ENCODE measurements at places on chromosomes 12 and 14.

- DNase-seq = no peak
These were observed 192.6 kb downstream of the TTC6 start for GRCh38 chr14:37787879-37788494.

DNA sequence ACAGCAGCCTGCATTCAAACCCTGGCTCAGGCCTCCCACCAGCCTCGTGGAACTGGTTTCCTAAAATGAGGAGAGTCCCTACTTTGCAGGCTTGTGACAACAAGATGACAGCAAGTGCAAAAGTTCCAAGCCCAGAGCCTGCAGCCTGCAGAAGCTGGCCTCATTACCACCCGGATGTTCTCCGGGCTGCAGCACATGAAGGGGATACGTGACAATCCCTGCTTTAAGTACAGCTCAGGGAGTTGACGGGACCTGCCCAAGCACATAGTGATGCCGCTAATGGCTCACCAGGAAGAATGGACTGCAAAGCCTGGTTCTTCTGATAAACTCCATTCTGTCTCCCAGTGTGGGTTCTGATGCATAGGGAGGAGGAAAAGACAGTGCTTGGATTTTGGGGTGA is 15.0 kb downstream of the SSH1 start:
- DNase-seq = no peak

DNA sequence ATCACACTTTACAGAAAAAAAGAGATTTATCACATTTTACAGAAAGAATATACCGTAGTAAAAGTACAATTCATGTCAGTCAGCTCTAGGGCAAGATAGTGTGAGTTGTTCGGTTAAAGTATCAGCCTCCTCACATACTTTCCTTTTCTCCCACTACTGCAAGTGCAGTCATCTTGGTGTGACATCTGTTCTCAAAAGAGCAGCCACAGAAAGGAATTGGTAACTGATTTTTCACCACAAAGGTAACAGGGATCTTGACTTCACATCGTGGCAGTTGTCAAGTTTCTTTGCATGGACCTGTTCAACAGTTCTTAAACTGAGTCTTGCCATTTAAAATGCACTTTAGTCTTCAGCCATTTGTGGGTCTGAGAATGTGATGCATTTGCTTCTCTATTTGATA is 5.0 kb upstream of the E2F7 start:
- no peak for DNase-seq

DNA sequence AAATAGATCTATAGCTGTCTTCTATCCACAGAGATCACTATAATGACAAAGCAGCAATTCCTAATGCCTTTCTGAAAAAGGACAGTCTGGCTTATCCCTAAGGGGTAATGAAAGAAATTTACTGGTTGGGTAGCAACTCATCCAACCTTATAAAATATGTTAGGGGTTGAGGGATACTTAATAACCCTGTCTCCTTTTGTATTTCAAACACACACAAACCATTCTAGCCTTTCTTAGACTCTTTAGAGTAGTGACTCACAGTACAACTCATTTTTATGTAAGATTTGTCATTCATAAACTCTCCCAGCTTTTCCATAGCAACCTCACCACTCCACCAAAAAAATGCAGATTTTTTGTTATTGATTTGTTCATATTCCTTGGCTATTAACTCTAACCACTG is 167.9 kb downstream of the FSCB start:
- no peak for DNase-seq

DNA sequence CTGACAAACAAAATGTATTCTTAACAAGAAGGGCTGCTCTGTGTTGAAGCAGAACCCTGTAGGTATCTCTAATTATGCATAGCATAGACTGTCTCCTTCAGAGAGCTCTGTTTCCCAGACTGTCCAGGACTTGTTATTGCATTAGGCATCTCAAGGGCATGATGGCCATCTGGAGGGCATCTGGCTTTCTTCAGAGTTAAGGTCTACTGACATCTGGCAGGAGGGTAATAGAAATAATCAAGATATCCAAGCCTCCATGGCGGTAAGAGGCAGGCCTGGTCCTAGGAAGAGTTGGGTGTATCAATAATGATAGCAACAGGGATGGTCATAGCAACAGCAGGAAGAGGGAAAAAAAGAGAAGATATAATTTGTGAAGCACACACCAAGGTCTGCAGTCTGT is 161.2 kb downstream of the TTC8 start:
- DNase-seq = no peak

- no peak for DNase-seq
These were observed 67.4 kb downstream of the MED13L start for GRCh38 chr12:116210131-116210530.

DNA sequence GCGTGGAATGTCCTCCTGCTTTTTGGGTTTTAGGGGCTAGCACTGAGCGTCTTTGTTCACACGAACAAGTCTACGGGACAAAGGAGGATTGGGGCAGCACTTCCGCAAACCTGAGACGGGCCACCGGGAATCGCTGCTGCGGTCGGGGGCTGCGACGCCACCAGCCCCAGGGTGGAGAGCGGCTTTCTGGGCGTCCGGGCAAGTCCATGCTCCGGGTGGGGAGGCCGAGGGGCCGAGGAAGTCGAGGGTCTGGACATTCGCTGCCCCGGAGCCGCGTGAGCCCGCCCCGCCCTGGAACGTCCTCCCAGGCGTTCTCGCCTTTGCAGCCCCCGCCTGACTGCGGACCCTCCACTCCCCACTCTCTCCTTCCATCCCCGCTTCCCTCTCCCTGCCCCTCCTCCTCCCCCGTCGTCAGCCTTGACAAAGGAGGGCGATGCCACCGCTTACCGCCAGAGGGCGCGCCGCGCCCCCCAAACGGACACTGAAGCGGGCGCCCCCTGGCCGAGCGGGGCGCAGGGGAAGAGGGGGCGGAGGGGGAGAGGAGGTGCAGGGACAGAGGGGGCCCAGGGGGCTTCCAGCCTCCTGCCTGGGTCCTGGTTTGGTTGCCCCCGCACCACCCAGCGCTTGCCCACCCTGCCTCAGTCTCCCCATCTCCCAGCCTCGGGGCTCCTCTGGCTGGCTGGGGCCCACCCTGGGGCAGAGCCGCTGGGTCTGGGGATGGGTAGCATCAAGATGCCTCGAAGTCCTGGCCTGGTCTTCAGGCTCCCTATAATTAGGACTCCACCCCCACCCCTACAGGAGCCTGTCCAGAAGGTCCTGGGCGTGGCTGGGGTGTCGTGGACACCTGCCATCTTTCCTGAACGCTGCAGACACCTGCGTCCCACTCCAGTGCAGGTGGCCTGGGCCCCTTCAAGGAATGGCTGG is 39.1 kb upstream of the INF2 start:
- DNase-seq = peak; percentile 77

DNA sequence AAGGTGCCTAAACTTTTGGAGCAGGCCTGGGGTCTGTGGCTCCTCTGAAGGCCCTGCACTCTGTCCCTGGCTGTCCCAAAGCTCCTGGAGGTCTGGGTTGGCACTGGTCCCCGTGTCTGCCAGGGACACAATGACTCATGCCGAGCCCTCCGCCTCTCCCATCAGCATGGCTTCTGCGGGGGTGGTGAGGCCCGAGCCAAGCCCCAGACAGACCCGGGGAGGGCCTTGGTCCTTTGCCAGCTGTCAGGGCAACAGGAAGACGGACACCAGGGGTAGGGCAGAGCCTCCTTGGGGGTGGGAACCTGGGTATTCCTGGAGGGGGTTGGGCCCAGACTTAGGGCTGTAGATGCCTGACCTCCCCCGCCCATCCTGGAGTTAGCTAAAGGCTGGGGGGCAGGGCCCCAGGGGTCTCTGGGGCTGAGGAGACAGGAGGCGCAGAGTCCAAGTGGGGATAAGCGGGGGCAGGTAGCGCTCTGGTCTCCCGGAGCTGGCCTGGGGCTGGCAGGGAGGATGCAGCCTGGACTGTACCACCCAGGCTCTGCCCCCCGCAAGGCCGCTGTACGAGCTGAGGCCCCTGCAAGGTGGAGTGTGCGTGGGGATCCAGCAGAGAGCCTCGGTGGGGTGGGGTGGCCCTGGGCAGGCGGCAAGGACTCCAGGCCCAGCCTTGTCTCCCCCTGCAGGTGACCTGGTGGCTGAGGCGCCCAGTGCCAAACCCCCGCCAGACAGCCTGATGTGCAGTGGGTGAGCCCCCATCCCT is 16.4 kb upstream of the PUS1 start:
- no peak for DNase-seq

GRCh38 chr12:113200021-113200797 is 14.7 kb downstream of the RITA1 start:
- DNase-seq = no peak

DNA sequence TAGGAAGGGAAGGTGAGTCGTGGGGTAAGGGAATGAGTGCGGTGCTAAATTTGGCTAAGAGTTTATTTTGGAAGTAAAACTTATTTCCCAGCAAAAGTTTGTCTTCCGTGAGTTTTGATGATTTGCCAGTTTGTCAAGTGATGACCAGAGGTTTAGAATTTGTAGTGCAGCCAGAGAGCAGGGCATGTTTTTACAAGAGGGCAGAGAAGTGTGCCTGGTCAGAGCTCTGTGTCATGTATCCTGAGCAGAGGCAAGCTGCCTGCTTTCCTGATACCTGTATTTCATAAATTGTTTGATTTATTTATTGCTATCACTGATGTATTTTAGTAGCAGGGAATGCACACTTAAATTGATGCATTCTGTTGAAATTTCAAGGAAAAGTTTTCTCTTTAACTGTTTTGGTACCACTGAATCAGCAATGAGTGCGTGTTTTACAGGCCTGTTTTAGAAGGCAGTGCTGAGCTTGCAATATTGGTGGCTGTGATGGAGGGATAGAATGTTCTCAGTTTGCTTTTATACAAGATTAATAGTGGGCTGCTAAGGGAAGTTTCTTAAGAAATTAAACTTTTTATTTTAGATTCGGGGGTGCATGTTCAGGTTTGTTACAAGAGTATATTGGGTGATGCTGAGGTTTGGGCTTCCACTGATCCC is 19.7 kb upstream of the RD3L start:
- DNase-seq = no peak

DNA sequence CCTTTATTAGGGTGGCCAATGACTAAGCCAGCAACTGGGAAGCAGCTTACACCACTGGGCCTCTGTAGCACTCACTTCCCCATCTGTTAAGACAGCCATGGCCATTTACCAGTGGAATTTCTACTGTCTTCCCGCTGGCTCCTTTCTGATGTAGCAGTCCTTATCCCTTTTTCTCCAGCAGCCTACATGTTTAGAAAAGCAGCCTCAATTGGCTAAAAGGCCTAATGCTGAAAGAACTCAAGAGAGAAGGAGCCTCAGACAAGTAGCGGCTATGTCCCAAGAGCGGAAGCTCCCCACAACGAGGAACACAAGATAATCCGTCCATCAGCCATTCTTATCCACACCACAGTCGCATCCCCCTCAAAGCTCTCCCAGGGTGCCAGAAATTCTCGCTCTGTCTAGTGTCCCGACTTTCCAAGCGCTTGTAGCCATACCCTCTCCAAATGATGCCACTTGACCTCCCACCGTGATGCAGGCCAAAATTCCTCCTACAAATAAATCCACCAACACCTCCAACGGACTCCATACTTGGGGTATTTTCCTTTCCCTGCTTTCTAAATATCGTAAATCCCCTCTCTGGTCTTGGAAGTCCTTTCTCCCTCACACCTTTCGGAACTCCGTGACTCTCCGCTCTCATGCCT is 624 bp downstream of the M6PR start:
- DNase-seq = no peak

- no peak for DNase-seq
These were observed 409.8 kb downstream of the DAD1 start for GRCh38 chr14:22179190-22179589.
